ENCODE measurements at places on chromosomes 5 and 9.

DNA sequence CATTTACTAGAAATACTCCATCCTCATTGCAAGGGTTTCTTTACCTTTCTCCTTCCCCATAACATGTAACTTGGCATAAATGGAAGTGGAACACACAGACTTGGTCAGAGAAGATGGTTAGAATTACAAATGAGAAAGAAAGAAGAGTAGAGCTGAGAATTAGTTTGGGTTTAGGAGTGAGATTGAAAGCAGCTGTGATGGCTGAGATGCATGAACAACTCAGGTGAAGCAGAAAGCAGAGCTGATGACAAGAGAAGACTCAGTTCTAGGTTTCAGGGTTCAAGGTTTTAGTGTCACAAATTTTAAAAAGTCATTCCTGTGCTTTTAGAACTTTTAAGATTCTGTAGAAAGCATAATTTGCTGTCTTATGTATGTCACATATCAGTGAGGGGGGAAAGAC, 54.0 kb downstream of the TMEM161B start:
- no peak for DNase-seq

GRCh38 chr5:102115736-102116135, 180.3 kb downstream of the SLCO4C1 start:
- DNase-seq, result no peak

- DNase-seq, result no peak
Measured at GRCh38 chr5:122719991-122720746, 54.7 kb upstream of the SNX2 start.

DNA sequence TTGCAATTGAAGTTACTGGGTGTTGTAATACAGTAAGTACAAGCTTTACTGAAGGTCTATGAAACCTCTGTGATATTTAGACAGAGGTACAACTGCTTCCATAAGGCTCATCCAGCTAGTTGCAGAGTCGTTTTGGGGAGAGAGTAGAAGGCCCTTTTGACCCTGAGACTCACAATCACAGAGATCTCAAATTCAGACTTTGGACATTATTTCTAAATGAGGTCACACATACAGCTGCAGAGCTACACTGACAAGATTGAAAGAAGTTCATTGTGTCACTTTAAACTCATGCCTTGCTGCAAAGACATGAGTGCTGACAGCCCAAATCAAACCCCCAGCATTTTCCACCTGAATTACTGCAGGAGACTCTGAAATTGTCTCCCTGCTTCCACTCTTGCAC, 205.9 kb upstream of the TMEM161B start:
- DNase-seq, result no peak

- no peak for DNase-seq
Measured at GRCh38 chr5:37774912-37775483, 64.8 kb downstream of the GDNF start.

- no peak for DNase-seq
Measured at GRCh38 chr9:134662143-134662876, 20.7 kb downstream of the COL5A1 start.

GRCh38 chr5:111120911-111121310, 28.8 kb downstream of the WDR36 start:
- DNase-seq, result no peak

DNA sequence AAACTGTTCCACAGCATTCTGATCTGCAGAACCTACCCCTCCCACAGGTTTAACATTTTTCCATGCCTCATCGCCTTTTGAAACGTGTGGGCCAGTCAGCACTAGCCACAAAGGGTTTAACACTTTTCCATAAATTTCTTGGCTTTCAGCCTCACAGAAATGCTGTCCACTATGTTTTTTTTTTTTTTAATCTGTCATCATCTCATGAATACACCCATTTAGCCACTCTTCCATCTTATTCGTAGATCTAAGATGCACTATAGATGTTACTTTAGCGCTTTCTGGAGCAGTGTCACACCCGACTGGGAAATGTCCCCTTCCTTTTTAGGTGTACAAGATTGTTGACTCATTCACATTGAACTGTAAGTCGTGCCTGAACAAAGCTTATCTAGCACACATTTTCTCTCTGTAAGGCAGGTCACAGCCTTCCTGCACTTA, 62.3 kb downstream of the GCNT1 start:
- no peak for DNase-seq

GRCh38 chr9:20658677-20659473, 25.2 kb upstream of the FOCAD start:
- DNase-seq, result no peak

GRCh38 chr9:98652302-98652701, 56.4 kb downstream of the GABBR2 start:
- no peak for DNase-seq

DNA sequence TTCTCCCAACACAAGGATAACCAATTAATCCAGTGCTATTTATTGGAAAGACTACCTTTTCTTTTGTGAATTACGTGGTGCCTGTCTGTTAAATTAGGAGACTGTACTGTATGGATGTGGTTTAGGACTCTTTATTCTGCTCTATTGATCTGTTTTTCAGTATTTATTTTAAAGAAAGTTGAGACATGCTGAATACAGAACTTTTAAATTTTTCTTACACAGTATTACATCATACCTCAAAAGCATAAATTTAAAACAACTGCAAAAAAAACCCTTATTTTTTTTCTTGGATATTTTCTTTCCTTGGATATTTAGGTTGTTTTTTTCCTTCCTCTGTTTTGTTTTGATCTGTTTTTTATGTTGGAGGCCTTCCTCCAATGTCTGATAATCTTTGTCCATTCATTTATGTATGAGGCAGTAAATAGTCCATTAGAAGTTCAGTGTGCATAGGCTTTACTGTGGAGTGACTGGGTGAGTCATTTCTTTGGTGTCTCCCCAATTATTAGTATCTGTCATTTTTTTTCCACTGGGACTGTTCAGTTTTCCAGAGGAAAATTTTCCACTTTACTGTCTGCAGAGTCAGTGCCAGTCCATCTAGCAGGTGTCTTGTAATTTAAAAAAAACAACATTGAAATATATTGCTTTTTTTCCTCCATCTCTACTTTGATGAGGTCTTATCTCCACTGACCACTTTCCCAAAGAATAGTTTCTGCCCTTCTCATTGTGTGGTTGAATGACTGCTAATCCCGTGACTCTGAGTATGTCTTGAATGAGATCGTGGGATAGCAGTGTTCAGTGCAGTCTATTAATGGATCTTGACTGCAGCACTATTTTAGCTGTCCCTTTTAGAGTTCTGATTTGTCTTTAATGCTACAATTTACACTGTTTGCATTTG, 15.2 kb downstream of the CYSTM1 start:
- DNase-seq, result no peak

DNA sequence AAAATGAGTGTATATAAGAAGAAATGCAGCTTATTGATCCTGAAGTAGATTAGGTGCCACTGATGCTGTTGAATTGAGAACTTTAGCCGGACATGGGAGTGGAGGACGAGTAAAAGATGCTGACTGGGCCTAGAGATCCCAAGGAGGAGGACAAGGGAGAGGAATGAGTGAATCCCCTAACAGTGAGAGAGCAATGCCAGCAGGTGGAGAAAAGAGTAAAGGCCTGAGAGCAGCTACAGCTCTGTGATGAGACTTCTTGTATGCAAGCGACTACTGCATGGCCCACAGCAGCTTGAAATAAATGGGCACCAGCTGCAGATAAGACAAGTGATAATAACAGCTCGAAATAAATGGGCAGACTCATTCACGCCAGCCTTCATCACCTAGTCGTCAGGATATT, 44.5 kb upstream of the JMY start:
- no peak for DNase-seq

- DNase-seq, result no peak
Measured at GRCh38 chr9:70347046-70347445, 67.4 kb downstream of the KLF9 start.

- no peak for DNase-seq
Measured at GRCh38 chr9:133405508-133406438, 12.0 kb downstream of the REXO4 start.

DNA sequence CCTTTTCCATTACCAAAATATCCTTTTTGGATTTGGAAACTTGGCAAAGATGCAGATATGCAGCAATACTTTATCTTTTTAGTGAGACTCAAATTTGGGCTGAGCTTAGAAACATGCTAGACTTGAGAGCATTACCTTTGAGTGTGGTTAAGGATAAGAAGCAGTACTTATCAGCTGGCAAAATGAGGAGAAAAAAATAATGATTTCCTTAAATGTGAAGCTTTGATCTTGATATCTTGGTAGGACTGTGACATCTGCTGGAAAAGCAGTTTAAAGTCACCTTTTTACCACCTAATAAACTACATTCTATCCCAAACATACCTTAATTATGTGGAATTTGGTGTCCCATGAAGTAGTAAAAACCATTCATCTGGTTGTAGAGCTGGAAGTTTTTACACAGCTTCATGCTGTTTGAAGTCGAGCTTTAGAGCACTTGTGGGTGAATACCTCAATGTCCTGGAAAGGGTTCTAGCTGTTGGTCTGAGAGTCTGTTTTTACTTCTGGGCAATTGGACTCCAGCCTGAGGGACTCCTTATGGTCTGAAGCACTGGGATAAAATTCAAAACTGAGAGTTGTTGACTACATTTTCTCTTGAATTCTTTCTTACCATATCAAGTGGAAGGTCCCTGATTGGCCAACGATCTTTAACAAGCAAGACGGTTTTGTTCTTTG, 53.4 kb downstream of the LRRC70 start:
- no peak for DNase-seq

GRCh38 chr5:38528162-38528703, 28.2 kb downstream of the LIFR start:
- no peak for DNase-seq

- no peak for DNase-seq
Measured at GRCh38 chr9:129323999-129324553, 146.0 kb upstream of the IER5L start.

DNA sequence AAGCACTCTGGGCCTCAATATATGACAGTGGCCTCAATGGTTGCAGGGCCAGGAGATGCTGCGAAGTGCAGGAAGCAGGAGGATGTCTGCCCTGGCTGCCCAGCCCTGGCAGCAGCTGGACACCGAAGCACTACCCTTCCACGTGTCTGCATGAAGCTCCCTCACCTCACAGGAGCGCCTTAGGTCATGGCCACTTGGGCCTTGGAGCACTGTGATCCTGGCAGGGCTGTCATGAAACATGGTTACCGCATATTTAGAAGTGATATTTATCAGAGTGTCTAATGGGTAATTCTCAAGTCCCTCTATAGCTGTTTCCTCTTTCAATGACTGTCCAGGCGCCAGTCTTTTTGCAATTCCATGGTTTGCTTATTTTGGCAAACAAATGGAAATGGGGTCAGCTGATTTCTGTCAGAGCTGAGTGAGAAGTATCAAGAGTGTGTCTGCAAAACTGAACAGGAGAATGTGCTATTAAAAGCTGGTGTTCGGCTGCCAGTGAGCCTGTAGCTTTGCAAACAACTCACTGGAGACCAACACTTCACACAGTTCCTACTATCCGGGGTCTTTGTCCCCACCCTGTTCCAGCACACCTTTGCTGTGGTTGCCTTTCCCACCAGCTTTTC, 285.9 kb downstream of the KIF4B start:
- DNase-seq, result no peak

DNA sequence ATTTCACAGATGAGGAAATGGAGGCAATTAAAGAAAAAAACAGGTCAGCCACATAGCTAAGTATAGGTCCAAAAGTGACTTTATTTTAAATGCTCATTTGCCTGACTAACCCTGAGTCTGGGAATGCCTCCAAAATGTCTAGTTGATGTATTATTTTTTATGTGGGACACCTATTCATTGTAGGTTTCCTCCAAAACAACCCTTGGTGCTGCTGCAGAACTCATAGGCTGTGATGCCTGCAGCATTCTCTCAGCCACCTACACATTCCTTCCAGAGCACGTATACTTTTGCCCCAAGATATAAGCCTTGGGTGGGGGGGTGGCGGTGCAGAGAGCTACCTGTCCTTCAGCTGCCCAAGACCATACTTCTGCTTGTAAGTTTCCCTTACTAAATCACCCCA, 77.4 kb downstream of the MSX2 start:
- no peak for DNase-seq

DNA sequence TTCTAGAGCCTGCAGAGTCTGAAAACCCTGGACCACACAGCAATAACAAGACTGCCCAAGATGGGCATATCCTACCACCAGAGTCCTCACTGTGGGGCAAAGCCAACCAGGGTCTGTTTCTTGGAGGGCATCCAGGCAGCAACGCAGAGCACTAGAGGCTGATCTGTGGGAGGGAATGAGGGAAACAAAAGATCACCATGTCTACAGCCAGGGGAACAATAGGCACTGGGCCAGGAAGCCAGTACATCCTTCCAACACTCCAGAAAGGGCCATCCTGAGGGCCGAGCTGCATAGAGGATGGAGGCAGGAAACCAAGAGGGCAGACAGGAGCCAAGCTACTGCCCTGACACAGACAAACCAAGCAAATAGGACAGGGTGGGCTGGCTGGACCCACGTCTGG, 416.1 kb upstream of the IRX4 start:
- DNase-seq, result no peak
